Thymus (tissue), 14 donors: ENCODE measurements at places on chromosomes 2 and 18. TPM values are rescaled to one million over a fixed set of nuclear protein-coding genes. Genes with fewer than 3 reads are reported as not detected.

The TM4SF20 gene
- 0.09 TPM for total RNA-seq

The DLGAP1 gene
- 0.24 TPM for total RNA-seq

GRCh38 chr18:44802508-44802907 is 121.8 kb downstream of the SETBP1 start:
- no peak for DNase-seq

GRCh38 chr2:2926858-2927175 is 450.8 kb downstream of the EIPR1 start:
- no peak for DNase-seq

DNA sequence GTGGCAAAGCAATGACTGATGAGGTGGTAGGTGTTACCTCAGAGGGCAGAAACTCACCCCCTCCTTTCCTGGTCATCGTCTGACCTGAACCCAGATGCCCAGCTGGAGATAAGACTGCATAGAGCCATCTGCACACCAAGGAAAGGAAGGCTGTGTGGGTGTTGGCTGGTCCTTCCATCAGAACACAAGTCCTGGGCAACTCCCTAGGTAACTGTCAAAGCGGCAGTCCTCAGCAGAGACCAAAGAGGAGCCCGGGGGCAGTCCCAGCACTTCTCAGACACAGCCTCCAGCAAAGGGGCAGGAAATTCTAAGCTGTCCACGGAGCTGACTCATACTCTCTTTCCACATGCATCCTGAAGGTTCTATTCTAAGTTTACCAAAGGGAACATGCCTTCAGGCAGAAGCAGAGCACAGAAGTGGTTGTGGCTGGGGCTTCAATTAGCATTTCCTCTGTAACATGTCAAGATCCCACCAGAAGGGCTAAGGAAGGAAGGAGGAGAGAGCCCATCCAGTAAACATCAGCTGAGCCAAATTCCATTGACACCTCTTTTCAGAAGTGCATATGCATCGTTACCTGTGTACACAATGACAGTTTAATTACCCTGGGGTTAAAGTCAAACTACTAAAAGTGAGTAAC is 54.7 kb downstream of the SPRED2 start:
- no peak for DNase-seq
